ENCODE measurements at places on chromosomes 4 and X.

DNA sequence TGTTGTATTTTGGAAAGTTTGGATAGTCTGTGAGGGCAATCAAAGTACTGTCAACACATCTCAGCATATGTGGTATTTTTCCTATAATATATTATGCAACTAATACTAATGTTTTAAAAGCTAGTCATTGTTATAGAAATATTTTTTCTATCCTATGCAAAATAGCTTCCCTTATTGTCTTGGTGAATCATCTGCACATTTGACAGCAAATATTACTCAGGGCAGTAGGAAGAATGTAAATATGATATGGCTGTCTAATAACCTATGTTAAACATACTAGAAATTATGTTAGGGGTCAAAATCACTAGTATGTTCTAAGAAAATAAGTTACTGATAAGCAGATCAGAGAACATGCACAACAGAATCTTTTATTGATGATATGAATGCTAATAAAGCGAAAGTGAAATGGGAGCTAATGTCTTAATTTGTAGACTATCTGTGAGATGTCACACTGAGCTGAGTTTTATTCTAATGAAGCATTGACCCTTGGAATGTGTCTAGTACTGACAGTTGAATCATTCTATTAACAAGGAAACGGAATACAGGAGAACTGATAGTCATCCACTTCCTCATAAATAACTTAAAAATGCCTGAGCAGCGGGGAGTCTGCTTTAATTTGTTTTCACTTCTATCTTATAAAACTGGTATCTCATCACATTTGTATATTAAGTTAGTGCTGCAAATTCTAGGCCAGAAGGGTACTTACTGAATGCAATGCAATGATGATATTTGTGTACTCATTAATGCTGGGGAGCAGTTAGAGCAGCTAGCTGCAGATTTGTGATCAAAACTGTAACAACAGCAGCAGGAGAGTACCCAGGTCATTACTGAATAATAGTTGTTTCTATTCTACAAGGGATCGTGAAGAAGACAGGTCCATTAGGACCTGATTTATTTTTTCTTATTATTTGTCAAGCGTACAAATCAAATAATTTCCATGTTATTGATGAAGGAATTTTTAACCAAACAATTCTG, 440.3 kb upstream of the AADAT start:
- DNase-seq, result no peak

DNA sequence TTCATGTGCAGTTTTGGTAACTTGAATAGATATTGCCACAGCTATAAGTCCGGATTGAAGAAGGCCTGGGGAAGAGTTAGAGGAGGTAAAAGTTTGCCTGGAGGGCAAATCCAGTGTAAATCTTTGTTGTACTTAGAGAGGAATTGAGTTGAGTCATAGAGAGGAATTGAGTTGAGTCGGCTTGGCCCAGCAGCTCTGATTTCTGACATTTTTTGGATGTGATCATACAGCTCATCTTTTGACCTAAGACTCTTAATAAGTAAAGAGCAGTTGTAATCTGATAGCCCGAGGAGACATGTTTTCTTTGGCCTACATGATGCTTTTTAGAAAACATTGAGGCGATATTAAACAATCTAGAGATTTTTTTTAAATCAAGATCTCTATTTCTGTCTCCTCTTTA, 3.9 kb downstream of the KIT start:
- no peak for DNase-seq

DNA sequence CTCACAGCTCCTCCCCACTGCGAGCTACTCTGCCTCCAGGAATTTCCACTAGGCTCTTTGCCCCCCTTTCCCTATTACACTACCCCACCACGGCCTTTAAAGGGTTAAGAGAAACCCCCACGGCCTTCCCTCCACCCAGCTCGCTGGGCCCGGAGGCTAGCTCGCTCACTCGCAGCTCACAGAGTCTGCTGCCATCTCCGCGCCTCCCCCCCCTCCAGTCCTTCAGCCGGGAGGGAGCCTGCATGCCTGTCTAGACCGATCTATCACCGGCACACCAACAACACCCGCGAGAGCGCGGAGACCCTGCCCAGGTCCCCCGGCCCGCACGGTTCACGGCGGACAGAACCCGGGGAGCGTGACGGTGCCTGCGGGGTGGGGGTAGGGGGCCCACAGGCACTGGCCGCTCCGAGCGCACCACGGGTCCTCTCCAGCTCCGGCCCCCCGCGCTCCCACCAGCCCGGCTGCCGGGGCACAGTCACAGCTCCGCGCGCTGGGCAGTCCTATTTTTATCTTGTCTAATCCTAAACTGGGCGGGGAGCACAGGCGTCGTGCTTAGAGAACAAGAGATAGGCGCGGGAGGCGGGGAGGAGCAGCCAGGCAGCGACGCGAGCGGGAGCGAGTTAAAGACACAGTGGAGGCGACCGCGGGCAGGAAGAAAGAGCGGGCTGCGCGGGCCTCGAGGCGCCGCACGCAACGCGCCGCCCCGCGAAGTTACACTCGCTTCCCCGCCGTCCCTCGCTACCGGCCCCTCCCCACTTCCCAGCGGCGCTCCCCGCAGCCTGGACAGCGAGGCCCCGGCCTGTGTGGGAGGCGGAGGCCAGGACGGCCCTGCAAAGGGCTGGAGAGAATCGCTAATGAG, 3.5 kb downstream of the BCOR start:
- no peak for DNase-seq

DNA sequence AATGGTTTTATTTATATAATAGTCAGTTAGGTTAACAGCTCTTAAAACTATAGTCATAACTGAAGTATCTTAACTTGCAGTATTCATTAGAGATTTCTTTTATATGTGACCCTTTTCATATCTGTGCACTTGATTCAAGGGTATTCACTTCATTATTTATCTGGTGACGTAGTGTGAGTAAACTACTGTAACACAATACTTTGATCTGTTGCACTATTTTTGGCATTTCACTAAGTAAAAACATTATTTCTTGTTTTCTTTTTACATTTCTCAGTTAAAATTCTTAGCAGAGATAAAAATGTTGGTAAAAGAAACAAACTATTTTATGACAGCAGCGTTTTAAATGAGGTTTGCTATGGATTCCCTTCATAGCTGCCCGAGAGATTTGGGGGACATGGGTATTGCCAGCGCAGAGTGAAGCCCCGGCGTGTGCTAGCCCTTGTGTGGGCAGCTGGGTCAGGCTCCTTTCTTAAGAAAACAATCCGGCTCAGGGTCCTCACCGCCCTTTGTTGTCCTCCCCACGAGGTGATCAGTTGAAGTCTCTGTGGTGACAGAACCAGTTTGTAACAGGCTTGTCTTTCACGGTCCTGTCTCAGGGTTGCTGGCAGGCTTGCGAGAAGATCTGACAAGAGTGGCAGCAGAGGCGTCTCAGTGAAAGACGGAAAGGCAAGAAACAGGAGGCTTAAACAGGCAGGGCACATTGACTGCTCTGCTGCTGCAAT, 293.4 kb downstream of the BMPR1B start:
- no peak for DNase-seq

- no peak for DNase-seq
Observed at GRCh38 chr4:119244344-119244743, 31.8 kb downstream of the USP53 start.

GRCh38 chrX:68252664-68253063, 180.6 kb downstream of the OPHN1 start:
- DNase-seq, result no peak

GRCh38 chr4:188573104-188573503, 433.9 kb downstream of the TRIML1 start:
- DNase-seq, result no peak

- DNase-seq, result no peak
Observed at GRCh38 chrX:141415889-141416288, 168.6 kb downstream of the SPANXA1 start.

DNA sequence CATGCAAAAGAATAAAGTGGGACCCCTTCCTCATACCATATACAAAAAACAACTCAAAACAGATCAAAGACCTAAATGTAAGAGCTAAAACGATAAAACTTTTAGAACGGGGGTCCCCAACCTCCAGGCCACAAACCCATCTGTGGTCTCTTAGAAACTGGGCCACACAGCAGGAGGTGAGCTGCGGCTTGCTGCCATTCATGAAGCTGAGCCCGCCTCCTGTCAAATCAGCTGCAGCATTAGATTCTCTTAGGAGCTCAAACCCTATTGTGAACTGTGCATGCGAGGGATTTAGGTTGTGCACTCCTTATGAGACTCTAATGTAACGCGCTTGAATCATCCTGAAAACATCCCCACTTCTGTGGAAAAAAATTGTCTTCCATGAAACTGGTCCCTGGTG, 7.0 kb upstream of the GATA1 start:
- DNase-seq, result no peak

- no peak for DNase-seq
Observed at GRCh38 chr4:26181616-26182015, 139.2 kb upstream of the RBPJ start.

- DNase-seq, result no peak
Observed at GRCh38 chrX:19748896-19749680, 138.3 kb downstream of the SH3KBP1 start.

DNA sequence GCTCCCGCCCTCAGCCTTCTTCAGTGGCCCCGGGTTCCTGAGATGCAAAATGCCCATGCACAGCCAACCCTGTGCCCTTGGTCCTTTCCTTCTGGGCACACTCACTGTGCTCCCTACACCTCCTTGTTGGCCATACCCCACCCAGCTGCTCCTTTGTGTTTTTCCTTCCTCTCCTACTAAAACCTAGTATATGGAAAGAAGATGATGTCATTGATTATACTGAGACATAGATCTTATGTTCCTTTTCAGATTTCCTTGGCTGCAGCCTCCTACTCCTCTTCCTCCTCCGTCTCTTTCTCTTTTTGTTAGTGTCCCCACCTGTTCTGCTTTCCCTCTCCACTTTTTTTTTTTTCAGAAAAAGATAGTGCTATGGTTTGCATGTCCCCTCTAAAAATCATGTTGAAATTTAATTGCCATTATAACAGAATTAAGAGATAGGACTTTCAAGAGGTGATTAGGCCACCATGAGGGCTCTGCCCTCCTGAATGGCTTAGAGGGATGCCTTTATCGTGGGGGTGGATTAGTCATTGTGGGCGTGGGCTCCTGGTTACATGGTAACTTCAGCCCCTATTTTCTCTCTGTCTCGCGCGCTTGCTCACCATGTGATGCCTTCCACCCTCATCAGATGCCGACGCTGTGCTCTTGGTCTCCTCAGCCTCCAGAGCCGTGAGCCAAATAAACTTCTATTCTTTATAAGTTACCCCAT, 254.9 kb upstream of the GATB start:
- DNase-seq, result no peak

GRCh38 chr4:163558539-163559044, 64.1 kb downstream of the TMA16 start:
- no peak for DNase-seq

GRCh38 chr4:87014284-87014782, 79.5 kb downstream of the AFF1 start:
- no peak for DNase-seq

- no peak for DNase-seq
Observed at GRCh38 chr4:968221-968620, 5.1 kb downstream of the DGKQ start.

DNA sequence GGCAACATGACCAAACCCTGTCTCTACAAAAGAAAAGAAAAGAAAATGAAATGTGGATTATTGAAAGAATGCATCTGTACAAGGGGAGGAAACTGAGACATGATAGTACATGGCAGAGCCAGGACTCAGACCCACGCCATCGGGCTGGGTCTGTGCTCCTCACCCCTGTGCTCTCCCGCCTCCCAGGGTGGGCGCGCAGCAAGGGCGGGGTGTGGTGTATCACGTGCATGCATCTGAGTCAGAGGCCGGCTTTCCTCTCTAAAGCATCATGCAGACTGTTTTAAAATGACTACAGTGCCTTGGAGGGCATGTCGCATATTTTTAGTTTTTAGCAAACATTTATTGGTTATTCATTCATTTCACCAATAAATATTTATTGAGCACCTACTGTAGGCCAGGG, 47.8 kb downstream of the HTT-AS start:
- DNase-seq, result no peak

DNA sequence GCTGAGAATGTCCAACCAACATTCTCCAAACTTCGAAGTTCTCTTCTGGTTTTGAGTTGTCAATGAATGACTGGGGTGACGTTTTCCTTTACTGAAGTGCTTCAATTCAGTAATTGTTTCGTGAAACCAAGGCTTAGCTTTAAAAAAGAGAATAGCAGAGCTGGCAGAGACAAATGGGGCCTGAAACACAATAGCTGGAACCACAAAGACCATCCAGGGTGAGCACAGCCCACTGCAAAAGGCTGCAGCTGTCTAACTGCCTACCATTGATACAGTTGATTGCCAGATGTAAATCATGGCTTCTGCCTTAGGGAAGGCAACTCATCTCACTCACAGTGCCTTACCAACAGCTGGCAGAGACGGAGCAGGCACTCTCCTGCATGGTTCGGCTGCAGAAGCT, 78.7 kb upstream of the ZNF518B start:
- no peak for DNase-seq

DNA sequence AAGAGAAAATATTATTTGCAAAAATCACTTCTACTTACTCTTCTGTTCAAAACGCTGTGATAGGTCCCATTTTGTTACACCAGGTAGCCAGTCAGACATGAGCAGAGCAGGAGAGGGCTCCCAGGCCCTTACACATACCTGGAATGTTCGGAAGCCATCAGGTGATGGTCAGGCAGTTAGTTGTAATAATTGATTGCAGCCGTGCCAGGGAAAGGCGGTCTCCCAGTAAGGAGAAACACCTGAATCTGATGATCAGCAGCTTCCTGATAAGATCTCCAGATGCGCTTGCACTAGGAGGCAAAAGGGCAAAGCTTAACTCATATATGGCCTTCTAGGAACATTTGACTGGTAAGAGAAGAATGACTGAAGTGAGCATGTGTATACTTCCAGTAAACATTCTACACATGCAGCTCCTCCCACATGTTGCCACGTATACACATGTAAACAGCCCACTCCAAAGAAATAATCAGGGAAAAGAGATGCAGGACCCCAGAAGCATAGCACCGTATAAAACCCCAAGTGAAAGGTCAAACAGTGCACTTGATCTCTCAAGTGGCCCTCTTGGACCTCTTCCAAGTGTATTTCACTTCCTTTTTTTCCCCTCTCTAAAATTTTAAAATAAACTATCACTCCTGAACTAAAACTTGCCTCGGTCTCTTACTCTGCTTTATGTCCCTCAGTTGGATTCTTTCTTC, 1338.0 kb downstream of the FSTL5 start:
- no peak for DNase-seq

- DNase-seq, result no peak
Observed at GRCh38 chrX:65587616-65588526, 53.3 kb upstream of the LAS1L start.

- DNase-seq, result no peak
Observed at GRCh38 chr4:76630741-76631140, 195.7 kb downstream of the SHROOM3 start.

- no peak for DNase-seq
Observed at GRCh38 chr4:159655547-159655946, 552.7 kb downstream of the RAPGEF2 start.

Data from NCI-H446 treated with DMSO at 0.1 percent for 48 hours (cell line).